Ureter (tissue), 1 donor: ENCODE measurements at places on chromosomes 13 and 19. TPM values are rescaled to one million over a fixed set of nuclear protein-coding genes. Genes with fewer than 3 reads are reported as not detected.

The COL4A1 gene
- total RNA-seq: 144 TPM

The GPI gene
- 229 TPM for total RNA-seq

The KLK12 gene
- total RNA-seq: not detected

The SEMA6B gene
- total RNA-seq: 12.3 TPM

The DGKH gene
- 77.7 TPM for total RNA-seq

The TYROBP gene
- 18.7 TPM for total RNA-seq

The JAK3 gene
- total RNA-seq: 16.8 TPM

The NCR1 gene
- total RNA-seq: not detected

The UGGT2 gene
- 79.0 TPM for total RNA-seq

The CBARP gene
- 0.73 TPM for total RNA-seq

The ANGPTL4 gene
- 13.2 TPM for total RNA-seq

The IGSF23 gene
- not detected for total RNA-seq

DNA sequence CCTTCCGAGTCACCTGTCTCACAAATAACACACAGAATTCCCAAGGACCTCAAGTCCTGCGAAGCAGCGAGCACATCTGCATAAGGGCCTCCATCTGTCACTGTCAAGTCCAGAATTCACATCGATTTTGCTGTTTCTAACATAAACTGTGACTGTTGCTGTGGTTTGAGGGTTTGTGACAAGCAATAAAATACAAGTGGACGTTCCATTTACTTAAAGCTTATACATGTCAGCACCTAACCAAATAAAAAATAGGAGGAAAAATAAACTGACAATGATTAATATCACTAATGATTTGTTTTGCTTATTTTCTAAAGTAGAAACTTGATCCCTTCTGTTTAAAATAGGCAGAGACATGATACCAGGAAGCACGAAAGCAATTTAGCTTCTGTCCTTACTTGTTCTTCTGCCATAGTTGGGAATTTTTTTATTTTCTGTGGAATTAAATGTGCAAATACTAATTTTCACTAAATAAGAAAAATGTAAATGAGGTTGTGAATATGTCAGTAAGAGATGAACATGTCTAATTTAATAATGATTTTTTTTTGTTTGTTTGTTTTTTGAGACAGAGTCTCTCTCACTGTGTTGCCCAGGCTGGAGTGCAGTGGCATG lies 279.1 kb downstream of the FGF9 start:
- DNase-seq: no peak

- DNase-seq: no peak
Observed at GRCh38 chr13:27497563-27498230, 47.3 kb upstream of the MTIF3 start.

DNA sequence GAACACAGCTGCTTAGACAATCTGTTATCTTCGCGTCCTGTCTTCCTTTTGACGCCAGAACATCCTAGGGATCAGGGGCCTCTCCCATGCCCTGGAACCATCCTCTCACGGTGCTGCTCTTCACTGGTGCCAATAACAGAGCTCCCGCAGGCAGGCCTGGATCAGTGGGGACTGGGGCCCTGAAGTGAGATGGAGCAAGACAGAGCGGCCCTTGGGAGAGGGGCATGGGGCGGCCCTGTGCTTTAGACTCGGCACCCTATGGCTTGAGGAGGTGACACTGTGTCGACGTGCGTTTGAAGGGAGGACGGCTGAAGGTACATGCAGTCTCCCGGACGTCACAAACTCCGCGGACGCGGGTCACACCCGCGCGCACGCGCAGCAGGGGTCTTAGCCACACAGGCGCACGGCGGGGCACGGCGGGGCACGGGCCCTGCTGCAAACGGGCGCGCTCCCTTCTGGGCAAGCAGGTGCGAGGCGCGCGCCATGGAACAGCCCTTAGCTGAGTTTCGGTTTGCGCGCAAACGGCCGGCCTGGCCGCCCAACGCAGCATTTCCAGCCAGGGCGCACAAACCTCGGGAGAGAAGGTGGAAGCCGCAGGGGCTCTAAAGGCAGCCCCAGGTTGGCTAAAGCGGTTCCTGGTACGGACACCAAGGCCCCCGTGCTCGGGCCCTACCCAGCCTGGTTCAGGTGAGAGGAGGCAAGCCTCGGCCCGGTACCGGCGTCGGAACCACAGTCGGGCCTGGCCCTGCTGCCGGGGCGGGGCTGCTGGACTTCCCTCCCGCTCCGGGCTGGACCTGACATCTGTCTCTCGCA lies 16.5 kb upstream of the RNF17 start:
- DNase-seq: no peak

- DNase-seq: no peak
Observed at GRCh38 chr13:80173224-80173623, 167.7 kb downstream of the SPRY2 start.

- DNase-seq: no peak
Observed at GRCh38 chr19:41998246-41999020, 4.4 kb upstream of the ATP1A3 start.

DNA sequence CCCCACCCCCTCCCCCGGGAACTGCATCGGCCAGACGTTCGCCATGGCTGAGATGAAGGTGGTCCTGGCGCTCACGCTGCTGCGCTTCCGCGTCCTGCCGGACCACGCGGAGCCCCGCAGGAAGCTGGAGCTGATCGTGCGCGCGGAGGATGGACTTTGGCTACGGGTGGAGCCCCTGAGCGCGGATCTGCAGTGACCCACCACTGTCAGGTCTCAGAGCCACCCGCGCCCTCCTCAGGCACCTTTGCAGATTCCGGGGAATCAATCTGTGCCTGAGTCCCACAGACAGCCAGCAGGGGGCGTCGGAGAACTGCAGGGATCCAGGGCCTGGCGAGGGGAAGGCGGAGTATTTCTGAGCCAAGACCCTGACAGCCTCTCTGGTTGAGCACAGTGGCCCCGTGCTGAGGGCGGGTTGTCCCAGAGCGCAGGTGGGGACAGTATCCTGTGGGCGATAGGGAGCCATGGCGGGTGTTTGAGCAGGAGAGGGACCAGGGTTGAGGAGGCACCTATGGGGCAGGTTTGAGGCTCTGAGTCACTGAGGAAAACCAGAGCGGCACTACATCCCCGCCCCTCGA lies 30.4 kb upstream of the CYP4F8 start:
- peak; percentile 85 for DNase-seq

GRCh38 chr13:100125946-100126345 lies 37.1 kb downstream of the PCCA start:
- DNase-seq: no peak

DNA sequence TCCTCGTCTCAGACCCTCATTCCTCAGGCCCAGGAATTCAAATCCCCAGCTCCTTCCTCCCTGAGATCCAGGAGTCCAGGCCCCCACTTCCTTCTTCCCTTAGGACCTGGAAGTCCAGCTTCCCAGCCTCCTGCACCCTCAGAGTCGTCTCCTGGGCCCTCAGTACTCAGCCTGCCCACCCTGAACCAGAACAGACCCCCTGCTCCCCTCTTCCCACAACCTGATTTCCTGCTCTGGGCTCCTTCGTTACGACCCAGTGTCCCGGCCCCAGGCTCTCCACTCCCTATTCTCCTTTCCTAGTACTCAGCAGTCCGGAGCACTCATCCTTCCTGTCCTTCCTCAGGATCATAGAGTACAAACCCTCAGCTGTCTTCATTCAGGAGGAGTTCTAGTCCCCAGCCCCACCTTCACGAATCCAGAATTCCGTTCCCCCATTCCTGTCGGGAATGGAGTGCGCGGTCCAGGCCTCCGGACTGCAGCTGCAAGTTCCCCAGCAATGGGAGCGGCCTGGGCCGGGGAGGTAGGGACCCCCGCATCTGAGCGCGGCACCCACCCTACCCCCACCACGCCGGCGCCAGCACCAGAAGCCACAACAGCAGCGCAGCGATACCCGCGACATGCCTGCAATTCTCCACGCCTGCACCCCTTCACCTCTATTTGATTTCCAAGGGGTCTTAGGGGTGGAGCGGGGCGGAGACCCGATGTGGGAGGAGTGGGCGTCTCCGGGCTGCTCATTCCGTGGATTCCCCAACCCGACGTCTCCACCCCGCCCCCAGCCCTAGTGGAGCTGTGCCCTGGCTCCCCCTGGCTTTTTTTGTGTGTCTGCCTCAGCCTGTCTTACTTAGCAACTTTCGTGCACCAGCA lies 12.7 kb downstream of the EGLN2 start:
- no peak for DNase-seq

DNA sequence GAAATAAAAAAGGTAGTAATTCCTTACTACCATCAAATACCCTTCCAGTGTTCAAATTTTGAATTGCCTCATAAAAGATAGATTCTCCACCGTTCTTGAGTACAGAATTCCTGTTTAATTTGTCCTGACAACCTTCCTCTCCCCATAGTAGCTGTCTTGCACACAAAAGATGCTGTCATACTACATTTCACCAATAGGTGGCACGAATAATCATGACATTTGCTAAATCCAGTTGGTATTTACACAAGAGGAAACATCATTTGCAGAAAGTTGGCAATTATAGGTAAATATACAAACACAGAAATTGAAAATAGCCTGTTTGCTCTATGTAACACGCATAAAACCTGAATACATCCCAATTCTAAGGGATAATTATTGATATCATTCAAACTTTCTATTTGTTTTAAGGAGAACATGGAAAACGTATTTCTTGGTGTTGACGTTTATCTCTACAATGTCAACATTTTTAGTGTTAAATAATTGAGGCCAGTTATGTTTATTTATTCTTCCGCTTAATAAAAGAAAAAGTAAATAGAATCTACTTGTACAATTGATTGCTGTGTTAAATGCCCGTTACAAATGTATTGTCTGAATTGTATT lies 58.3 kb upstream of the CLDN10 start:
- peak; percentile 39 for DNase-seq

GRCh38 chr19:3968556-3969434 lies 2.1 kb downstream of the DAPK3 start:
- peak; percentile 89 for DNase-seq

GRCh38 chr13:38636073-38636472 lies 50.8 kb upstream of the FREM2 start:
- DNase-seq: no peak

DNA sequence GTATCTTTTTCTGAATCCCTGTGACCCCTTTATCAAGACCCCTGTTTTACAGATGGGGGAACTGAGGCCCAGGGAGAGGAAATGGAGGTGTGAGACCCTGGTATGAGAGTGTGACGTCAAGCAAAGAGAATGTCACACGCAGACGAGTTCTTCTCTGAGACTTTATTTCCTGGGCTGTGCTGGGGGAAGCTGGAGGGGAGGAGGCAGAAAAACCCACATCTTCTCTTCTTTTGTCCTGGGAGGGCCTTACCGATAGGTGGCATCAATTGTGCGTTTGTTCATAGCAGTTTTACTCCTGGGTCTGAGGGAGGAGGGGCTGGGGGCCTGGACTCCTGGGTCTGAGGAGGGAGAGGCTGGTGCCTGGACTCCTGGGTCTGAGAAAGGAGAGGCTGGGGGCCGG lies 4.9 kb upstream of the KLK15 start:
- DNase-seq: no peak

DNA sequence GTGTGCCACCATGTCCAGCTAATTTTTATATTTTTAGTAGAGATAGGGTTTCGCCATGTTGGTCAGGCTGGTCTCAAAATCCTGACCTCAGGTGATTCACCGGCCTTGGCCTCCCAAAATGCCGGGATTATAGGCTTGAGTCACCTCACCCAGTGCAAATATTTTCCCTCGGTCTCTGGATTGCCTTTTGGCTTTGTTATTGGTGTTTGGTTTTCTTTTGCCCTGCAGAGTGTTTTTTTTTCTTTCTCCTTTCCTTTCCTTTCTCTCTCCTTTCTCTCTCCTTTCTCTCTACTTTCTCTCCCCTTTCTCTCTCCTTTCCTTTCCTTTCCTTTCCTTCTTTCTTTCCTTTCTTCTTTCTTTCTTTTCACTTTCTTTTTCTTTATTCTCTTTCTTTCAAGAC lies 33.2 kb downstream of the KDM4B start:
- no peak for DNase-seq

GRCh38 chr13:23418776-23419683 lies 14.5 kb downstream of the SACS start:
- DNase-seq: no peak

- DNase-seq: no peak
Observed at GRCh38 chr13:48006396-48006795, 5.3 kb upstream of the SUCLA2 start.

GRCh38 chr19:29001597-29002245 lies 211.2 kb downstream of the UQCRFS1 start:
- no peak for DNase-seq

DNA sequence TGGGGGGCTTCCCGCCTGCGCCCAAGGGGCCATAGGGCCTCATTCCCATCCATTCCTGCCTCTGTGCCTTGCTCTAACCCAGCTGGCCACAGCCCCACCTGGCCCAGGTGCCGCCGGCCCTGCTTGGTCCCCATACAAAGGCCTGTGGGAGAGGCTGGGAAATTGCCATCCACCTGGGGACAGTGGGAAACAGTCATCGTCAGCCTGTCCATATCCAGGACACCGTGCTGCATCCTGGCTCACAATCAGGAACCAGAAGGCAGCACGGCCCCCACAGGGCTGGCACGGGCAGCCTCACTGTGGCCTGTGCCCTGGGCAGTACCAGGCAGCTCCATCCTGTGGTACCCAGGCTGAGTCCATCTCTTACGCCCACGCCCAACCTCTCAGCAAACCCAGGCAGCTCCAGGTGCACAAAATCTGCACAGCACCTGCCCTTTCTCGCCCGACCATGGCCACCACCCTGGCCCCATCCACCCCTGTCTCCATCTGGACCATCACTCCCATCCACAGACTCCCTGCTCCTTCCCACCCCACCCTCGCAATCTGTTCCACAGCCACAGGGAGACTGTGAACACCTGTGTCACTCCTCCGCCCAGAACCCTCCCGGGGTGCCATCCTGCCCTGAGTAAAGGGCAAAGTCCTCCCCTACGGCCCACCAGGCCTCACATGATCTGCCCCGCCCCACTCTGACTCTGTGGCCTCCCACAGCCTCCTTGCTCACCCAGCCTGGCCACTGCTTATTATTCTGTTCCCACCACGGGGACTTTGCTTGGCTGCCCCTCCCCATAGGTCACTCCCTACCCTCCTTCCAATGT lies 21.1 kb upstream of the FBXO27 start:
- DNase-seq: no peak

DNA sequence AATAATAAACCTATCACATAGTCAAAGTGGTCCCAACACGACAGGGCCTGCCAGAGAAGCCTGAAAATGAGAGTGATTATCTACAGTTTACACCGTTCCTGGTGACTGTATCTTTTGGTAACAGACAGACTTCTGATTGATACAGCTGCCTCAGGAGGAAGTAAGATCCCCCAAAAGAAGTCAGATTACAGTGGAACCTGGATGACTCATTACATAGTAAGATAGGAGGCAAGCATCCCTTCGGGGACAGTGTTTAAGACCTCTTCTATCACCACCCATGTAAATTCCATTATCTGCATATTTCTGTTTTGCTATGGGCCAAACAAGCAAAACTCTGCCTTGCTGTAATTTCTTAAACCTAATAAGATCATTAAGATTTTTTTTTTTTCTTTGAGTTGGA lies 44.0 kb upstream of the FLT1 start:
- DNase-seq: no peak

DNA sequence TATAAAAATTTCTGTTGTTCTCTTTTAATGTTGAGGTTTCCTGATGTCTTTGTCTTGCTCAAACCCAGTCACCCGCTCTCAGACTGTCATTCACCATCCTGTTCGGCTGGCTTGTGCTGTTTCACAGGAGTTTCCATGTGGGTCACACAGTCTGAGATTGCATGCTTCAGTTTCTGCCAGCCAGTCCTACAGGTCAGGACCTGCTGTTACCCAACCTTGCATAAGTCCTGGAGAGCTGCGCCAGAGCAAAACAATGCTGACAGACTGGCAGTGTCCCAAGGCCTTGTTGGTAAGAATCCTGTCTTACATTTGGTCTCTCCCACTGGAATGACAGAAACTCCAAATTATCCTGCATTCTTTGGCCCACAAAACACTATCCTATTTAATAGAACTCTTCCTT lies 340.0 kb upstream of the SLITRK5 start:
- DNase-seq: peak; percentile 75
